ENCODE measurements at places on chromosomes 7 and 10.
A peak's percentile ranks its signal among the peaks of the same experiment; 100 is the strongest.

DNA sequence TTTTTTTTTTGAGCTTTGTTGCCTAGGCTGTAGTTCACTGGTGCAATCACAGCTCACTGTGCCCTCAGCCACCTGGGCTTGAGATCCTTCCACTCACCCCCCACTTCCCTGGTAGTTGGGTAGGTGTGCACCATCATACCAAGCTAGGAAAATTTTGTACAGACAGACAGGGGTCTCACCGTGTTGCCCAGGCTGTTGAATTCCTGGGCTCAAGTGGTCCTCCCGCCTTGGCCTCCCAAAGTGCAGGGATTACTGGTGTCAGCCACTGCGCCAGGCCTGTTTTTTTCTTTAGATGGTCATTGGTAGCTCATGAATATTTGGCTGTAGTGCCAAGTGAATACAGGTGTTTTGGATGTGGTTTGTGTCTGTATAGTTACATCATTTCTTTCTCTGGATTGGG is 7.5 kb downstream of the COMTD1 start:
- no peak for DNase-seq

GRCh38 chr10:22429146-22429545 is 83.8 kb downstream of the SPAG6 start:
- no peak for DNase-seq

DNA sequence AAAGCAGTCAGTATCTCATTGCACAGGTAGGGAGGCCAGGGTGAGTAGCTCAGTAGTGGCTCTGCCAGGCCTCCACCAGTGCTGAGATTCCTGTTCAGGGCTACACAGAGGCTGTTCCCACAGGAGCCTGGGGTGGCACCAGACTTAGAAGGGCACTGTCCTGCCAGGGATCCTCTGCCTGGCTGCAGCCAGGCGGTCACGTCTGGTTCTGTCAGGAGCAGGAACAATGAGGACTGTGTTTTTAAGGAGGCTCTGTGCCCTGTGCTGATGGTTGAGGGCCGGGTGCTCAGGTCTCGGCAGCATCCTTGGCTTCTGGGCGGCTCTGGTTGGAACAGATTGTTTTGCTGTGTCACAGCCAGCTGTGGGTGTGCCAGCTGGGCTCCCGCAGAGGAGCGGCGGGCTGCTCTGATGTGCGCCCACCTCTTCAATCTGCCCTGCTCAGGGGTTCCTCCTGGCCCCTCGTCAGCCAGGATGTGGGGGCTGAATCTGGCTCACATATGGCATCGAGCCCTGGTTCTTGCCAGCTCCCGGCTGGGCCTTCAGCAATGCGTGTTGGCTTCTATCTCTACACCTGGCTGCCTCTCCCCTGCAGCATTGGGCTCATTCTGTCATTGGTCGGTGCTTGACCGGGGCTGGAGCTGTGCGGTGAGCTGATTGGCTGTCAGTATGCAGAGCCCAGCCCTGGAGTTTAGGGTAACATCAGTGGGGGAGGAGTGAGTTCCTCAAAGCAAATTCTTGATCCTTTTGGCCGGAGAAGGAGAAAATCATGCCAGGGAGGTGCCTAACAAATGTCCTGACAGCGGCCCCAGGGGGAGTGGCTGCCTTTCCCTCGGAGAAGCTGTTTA is 41.2 kb downstream of the TACR2 start:
- DNase-seq: peak; percentile 63

GRCh38 chr10:102284531-102284930 is 39.2 kb downstream of the GBF1 start:
- no peak for DNase-seq

DNA sequence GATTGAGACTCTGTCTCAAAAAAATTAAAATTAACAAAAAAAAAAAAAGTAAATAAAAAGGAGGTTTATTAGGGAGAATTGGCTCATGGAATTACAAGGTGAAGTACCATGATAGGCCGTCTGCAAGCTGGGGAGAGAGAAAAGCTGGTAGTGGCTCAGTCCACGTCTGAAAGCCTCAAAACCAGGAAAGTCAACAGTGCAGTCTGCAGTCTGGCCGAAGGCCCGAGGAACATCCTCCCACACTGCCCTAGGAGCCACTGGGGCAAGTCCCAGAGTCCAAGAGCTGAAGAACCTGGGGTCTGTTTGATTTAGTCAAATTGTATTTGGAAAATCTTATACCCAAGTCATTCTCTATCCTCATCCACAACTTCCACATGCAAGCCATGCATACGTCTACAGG is 59.0 kb upstream of the RAB18 start:
- no peak for DNase-seq

DNA sequence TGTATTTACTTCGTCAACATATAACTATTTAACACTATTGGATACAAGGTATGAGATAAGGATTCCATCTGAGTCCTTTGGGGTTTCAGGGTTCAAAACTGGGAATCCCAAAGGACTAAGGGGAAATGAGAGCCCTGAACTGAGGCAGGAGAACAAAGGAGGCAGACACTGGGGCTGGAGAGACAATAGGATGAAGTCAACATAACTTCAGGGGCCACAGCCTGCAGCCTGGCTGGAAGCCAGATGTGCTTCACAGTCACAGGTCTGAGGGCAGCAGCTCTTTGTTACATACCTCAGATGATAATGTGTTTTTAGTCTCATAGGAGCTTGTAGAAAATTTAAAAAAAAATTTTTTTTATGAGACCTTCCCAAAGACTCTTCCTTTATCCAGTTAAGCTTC is 73.3 kb downstream of the NRF1 start:
- peak; percentile 18 for DNase-seq

DNA sequence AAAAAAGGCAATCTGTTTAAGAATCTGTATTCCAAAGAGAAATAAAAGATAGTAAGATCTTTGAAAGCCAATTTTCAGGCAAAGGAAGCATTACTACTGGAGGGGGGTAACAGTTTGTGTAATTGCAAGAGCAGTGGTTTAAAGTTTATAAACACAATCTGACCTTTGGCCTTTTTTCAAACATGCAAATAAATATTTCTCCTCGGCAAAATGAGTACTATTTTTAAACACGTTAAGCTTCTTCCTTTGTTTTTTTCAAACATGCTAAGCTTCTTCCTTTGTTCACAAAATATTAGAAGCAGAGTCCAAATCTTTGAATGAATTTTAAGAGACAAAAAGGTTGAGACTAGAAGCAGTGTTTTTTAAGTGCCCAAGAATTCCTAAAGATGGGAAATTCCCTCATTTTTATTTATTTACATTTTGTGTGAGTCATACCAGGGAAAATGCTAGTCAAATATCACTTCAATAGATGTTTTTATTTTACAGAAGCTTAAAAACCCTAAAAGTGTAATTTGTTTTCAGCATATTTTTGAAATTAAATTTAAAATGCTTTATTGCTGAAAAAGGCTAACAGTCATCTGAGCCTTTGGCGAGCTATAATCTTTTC is 229.3 kb downstream of the GPR37 start:
- DNase-seq: no peak

GRCh38 chr7:158004123-158004490 is 583.5 kb downstream of the PTPRN2 start:
- DNase-seq: no peak

GRCh38 chr10:21740989-21741388 is 207.0 kb downstream of the MLLT10 start:
- no peak for DNase-seq

- DNase-seq: no peak
Measured at GRCh38 chr10:11246752-11247467, 229.2 kb downstream of the CELF2 start.

GRCh38 chr7:30703756-30704155 is 21.5 kb upstream of the CRHR2 start:
- DNase-seq: no peak

DNA sequence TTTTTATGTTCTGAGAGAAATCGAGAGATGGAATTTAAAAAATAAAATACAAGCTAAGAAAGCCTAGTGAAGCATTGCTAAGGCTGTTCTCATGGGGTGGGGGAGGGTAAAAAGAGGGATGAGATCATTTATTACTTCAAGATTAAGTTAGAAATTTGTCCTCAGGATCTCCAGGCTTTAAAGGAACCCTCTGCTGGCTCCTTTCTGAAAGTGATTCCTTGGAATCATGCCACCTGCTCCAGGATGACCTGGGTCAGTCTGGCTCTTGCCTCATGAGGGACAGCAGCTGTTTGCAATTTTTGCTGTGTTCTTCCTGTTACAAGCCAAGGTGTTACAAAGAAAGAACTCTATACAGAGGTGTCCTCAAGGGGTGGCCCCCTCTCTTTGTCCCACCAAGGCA is 69.8 kb downstream of the CDK1 start:
- peak; percentile 55 for DNase-seq

- DNase-seq: no peak
Measured at GRCh38 chr10:104589871-104590270, 51.2 kb upstream of the SORCS3 start.

GRCh38 chr7:77419102-77419501 is 3.0 kb upstream of the GSAP start:
- no peak for DNase-seq

DNA sequence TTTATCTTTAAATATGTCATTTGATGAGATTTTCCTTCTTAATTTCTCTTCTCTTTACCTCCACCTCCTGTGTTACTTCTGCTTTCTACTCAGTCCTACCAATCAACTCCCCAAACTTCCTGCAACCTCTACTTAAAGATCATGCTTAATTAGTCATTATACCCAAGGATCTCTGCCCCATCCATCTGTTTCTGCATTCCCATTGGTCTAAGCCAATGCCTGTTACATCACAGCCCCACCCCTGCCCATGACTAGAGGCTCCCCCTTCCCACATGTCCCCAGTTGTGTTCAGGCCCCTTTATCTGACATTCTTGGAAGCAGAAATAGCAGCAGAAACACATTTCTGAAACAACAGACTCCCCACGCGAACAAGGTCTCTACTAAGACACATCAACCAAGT is 319.1 kb upstream of the NFE2L3 start:
- DNase-seq: no peak

DNA sequence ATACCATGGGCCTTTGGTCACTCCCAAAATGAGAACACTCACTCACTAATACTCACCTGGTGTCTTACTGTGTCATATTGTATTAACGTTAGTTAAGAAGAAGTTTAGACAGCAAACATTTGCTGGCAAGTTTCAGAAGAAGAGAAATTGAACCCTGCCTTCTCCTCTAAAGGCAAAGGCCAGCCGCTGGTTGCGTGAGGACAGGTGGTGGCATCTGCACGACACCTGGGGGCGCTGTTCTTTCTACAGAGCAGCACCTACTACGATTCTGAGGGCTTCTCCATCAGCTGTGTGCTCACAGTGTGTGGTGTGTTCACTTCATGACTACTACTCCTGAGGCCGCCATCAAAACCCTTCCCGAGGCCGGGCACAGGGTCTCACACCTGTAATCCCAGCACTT is 17.9 kb upstream of the CLEC2L start:
- DNase-seq: no peak

DNA sequence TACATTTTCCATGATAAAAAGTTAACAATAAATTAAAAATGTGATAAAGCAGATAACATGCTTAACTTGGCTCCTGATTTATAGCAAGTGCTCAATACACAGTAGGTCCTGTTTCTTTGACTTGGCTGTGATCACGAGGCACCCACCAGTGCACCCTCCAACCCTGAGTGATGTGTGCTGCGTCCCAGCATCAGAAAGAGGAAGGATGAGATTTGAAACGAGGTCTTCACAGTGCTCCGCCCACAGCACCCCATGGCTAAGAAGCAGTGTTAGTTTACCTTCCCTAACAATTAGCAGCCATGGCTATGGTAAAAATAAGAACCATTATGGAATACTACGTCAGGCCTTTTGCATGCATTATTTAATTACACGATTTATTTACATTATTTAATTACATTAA is 292.0 kb upstream of the ZMIZ1 start:
- no peak for DNase-seq

All from fibroblast of the aortic adventitia (primary cell).